Hair follicular keratinocyte (primary cell): ENCODE measurements at places on chromosomes 5 and 9. TPM values are rescaled to one million over a fixed set of nuclear protein-coding genes. Genes with fewer than 3 reads are reported as not detected.

The C5orf52 gene
- total RNA-seq, result not detected in 2 replicates

The DCAF10 gene
- total RNA-seq, result 14.8 and 15.0 TPM in 2 replicates

The DMRT1 gene
- not detected in 2 replicates for total RNA-seq

The NR5A1 gene
- not detected in 2 replicates for total RNA-seq

The SLC6A19 gene
- not detected in 2 replicates for total RNA-seq
